ENCODE measurements at places on chromosomes 2 and 18. TPM values are rescaled to one million over a fixed set of nuclear protein-coding genes. Genes with fewer than 3 reads are reported as not detected.

- DNase-seq, result no peak
Observed at GRCh38 chr2:105738658-105739241, 6.0 kb upstream of the NCK2 start.

DNA sequence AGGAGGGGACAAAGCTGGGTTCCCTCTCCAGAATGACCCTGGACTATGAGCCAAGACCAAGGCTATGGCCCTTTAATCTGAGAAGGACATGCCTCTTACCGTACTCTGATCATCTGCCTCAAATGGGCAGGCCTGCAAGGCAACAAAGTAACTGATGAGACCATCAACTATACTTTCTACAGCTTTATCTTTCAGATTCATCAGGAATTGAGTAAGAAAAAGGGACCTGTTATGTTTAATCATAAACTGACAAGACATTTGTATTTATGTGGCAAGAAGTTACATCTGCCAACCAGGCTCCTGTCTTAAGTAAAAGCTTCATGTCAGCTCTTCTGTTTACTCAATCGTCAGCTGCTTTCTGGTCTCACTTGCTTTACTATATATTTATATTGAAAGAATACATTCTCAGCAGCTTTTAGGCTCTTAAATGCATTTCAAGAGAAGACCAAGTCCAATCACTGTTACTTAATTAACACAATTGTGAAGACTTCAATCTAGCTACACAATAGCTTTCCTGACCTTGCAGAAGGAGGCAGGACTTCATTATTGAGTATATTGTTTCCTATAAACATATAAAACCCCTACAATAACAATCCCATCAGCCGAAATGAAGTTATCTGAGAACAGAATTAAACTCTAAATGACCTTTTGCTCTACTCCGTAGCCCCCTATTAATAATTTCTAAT, 163.8 kb downstream of the ETAA1 start:
- DNase-seq, result no peak

- DNase-seq, result no peak
Observed at GRCh38 chr2:172944794-172945509, 130.7 kb upstream of the MAP3K20 start.

DNA sequence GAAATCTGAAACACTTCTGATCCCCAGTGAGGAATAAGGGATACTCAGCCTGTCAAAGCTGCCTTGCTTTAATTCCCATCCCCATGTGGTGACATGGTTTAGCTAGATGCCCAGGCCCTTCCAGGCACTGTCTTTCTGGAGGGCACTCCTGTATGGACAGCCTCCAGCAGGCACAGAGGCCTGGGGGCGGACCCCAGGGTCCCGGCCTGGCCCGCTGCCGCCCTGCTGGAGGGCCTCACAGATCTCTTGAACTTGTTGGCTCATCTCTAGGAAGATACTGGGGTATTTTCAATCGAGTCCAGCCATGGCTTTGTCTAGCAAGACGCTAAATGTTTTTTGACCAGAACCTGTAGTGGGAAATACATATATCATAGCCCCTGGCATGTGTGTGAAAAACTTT, 21.0 kb upstream of the CNNM3 start:
- no peak for DNase-seq

DNA sequence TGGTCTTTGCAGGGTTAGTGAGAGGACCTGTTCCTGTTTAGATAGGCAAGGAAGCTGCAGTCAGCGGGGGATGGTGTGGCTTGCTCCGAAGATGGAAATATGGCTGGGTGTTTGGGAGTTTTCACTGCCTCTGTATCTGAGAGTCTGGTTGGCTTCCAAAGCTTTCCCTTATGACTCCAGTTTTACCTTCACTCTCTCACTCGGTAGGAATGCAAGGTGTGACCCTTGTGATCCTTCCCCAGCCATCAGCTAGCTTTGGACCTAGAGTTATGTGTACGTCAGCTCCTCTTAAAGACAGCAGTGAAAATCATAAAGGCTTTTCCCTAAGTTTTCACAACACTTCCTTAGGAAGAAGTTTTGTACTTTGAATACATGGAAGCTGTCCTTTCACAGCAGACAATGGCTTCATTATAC, 35.5 kb upstream of the TMEM87B start:
- DNase-seq, result no peak

- no peak for DNase-seq
Observed at GRCh38 chr18:55641486-55641885, 53.5 kb upstream of the TCF4 start.

- DNase-seq, result no peak
Observed at GRCh38 chr18:25686960-25687500, 335.1 kb upstream of the ZNF521 start.

DNA sequence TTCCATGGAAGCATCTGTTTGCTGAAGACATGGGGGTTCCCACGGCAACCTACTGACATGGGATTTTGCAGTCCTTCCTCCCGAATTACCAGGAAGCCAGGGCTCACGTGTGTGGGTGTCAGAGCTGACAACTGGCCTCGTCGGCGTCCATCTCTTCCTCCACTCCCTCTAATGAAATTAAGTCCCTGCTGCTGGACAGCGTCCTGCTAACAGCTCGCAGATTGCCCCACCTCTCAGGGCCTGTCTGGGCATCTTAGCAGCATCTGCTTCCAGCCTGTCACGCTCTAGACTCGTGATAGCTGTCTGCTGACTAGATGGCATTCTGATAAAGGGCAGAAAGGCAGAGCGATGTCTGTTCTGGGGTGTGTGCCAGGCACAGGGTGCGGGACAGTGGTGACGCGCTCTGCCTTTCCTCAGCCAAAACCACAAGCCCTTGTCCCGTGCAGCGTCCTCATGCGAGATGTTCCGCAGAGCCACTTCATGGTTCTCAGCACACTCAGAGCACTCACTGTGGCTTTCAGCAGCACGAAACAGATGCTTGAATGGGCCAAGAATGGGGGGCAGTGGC, 161.1 kb downstream of the ARL4C start:
- no peak for DNase-seq

TYMS gene
- total RNA-seq, result 59.2 TPM

ELOA2 gene
- not detected for total RNA-seq

All from HT1080 (cell line).